Osteoblast (primary cell): ENCODE measurements at places on chromosomes 5 and 9.

GRCh38 chr5:1409381-1410110, 35.7 kb downstream of the SLC6A3 start:
- DNase-seq, result peak; percentile 95

DNA sequence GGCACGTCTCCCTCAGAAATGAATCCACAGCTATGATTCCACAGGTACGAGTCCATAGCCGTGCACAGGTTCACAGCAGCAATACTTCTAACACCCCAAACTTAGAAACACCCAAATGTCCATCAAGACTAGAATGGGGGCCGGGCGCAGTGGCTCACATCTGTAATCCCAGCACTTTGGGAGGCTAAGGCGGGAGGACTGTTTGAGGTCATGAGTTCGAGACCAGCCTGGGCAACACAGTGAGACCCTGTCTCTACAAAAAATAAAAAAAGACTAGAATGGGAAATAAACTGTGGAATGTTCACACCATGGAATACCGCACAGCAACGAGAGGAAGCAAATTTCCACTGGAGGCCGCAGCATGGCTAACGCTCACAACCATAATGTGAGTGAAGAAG, 4.3 kb upstream of the DOLPP1 start:
- DNase-seq, result peak; percentile 25

- DNase-seq, result no peak
These were observed 209.0 kb downstream of the TTLL11 start for GRCh38 chr9:121884057-121884541.

GRCh38 chr5:36369219-36369690, 67.6 kb upstream of the RANBP3L start:
- DNase-seq, result no peak

GRCh38 chr5:56457887-56458812, 225.0 kb upstream of the ANKRD55 start:
- DNase-seq, result no peak

DNA sequence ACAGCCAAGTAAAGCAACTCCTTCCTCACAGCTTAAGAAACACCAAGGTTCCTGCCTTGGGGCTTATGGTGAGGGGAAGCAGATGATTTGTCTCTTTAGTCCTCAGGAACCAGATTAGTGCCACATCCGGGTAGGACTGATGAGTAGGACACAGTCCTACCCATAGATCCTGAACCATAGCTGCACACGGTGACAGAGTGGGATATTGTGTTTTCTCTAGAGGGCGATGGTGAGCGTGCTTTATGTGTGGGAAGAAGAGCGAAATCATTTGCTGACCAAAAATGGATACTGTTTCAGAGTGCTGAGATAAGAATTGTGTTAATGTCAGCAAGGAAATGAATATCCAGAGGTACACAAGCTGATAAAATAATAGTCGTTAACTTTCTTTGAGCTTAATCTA, 209.0 kb upstream of the FBXL7 start:
- no peak for DNase-seq

GRCh38 chr5:149278451-149279210, 7.0 kb downstream of the AFAP1L1 start:
- DNase-seq, result no peak

- peak; percentile 98 for DNase-seq
These were observed at the start of gene MCC for GRCh38 chr5:113487781-113488644. Gene MCC, minus strand, starts transcription at chr5:113488453.

DNA sequence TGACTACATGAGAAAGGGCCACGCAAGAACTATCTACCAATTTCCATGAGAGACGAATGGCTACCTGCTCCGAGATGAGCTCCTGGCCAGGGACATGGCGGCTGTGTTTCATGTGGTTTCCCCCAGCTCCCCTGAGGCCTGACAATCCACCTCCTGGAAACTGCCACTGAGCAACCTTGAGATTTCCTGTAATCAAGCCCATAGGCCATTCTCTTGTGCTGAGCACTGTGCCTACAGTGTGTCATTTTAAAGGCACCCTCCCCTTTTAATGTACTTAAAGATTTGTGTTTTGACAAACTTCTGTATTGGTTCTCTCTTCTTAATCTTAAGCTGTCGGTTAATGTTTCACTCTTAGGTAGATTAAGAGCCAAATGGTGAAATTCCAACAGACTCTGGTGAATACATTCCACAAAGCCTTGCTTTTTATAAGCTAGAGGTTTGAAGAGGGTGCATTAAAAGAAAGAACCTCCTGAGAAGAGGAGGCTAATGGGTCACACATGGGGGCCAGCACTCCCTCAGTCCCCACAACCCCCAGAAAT, 72.3 kb downstream of the SECISBP2 start:
- DNase-seq, result peak; percentile 79

DNA sequence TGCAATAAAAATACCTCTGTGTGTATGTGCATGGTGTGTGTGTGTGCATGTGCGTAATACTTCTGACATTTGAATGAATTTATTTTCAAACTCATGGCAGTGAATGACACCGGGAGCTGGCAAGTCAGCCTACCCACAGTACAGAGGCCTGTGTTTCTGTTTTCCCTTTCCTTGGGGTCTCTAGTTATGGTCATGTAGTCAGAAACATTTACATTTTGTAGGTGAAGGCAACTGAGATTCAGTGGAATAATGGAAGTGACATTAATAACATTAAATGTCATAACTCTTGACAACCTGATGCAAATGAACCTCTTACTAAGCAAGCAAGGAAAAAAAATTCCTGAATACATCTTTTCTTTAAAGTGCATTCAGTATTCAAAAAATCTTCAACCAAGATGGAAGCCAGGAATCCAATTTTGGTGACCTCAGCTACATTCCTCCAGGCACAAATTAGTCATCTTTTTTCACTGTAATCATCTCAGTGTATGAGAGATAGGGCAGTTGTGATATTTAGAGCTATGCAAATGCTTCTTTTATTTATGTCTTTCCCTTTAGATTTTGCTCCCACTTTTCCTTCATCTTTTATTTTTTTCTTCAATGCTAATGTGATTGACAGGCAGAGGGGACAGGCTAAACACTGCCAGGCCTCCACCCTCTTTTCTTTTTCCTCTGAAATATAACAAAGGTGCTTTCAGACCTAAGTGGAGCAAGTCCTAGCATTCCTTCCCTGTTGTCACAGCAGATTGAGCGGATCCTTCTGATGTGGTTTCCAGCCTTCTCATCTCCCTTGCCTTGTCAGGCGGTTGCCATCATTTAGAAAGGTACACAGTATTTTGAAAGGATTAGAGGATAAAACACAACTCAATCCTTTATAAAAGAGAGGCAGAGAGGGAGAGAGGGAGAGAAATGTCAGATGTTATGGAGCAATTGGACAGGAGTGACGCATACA, 569.8 kb upstream of the ADAMTS16 start:
- no peak for DNase-seq

GRCh38 chr5:154311362-154311761, 120.8 kb downstream of the GALNT10 start:
- no peak for DNase-seq

DNA sequence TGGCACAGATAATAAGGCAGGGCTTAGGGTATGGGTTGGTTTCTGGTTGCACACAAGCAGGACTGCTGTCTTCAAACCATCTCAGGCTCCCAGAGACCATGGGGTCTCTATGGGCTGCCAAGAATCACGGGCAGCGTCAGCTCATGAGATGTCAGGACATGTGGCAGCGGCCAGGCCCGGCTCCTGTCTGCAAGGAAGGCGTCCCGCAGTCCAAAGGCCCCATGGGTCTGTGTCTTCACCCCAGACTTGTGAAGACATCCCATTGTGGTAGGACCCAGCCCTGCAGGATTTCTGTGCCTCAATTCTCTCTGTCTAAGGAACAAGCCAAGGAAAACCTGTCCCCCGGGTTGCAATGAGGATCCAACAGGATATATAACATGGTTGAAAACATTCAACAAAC, 32.6 kb downstream of the IPPK start:
- DNase-seq, result no peak

- DNase-seq, result no peak
These were observed 229.4 kb downstream of the DMAC1 start for GRCh38 chr9:7570107-7570720.

DNA sequence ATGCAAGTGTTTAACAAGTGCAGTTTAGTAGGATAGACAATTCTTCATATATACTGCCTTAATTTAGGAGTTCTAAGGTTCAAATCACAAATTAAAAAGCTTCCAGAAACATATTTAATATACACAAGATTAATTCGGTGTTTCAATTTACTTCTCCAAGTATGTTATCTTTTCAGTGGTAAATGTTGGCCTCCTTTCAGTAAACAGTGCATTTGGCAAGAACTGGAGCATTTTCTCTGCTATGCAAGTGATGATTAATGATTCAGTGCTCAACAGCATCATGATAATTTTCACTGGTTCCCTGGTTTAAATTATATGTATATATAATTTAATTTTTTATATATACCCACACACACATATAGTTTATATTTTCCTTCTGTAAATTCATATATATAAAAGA, 541.7 kb downstream of the EFNA5 start:
- no peak for DNase-seq

DNA sequence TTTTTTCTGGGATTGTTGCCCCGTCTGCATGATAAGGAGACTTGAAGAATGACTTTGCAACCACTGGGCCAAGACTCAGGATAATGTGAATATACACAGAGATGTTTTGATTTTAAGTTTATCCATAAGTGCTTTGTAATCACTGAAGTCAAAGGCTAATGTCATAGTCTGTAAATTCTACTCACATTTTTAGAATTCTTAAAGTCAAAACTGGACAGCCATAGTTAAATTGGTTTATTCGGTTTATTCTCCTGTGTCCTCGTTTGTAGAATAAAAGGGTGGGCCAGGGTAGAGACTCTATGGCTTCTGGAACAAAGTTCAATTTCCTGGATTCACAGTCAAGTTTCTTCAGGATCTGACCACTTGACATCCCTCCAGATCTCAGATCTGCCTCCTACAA, 327.7 kb upstream of the TNC start:
- DNase-seq, result no peak

- peak; percentile 57 for DNase-seq
These were observed 44.8 kb downstream of the PLCXD3 start for GRCh38 chr5:41465493-41466171.

DNA sequence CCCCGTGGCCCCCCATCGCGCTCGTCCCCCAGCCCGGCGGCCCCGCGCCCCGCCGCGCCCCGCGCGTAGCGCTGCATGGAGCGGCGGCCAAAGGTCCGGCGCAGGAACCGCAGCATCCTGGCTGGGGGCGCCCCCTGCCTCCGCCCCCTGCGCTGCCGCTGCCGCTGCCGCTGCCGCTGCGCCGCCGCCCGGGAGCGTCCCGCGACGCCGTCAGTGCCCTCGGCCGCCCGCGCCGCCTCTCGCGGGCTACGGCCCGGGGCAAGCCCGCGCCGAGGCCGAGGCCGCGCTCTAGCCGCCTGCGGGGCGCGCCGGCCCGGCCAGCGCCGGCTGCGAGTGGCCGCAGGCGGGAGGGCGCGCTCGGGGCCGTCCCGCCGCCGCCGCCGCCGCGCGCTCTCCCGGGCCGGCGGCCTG, 523 bp downstream of the EPB41L4B start:
- peak; percentile 87 for DNase-seq

DNA sequence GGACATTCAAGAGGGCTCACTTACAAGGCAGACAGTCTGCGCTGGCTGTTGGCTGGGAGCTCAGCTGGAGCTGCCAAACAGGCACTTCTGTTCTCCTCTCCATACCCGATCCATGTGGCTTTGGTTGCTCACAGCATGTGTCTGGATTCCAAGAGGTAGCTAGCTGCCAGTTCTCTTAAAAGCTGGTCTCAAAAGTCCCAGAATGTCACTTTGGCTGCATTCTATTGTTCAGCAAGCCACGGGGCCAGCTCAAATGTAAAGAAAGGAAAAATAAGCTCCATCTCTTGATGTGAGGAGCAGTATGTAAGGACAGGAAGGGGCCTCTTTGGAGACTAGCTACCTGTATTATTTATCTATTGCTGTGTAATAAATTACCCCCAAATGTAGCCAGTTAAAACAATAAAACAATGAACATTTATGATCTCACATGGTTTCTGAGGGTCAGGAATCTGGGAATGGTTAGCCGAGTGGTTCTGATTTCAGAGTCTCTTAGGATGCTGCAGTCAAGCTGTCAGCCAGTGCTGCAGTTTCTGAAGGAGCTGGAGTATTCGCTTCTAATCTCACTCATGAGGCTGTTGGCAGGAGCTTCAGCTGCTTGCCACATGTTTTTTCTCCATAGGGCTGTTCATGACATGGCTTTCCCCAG, 112.7 kb upstream of the CLINT1 start:
- peak; percentile 22 for DNase-seq

- no peak for DNase-seq
These were observed 55.9 kb downstream of the C6 start for GRCh38 chr5:41157272-41157894.

- DNase-seq, result no peak
These were observed 28.1 kb downstream of the ACSL6 start for GRCh38 chr5:131983244-131983771.

GRCh38 chr5:61632064-61632463, 300.0 kb downstream of the ZSWIM6 start:
- no peak for DNase-seq

DNA sequence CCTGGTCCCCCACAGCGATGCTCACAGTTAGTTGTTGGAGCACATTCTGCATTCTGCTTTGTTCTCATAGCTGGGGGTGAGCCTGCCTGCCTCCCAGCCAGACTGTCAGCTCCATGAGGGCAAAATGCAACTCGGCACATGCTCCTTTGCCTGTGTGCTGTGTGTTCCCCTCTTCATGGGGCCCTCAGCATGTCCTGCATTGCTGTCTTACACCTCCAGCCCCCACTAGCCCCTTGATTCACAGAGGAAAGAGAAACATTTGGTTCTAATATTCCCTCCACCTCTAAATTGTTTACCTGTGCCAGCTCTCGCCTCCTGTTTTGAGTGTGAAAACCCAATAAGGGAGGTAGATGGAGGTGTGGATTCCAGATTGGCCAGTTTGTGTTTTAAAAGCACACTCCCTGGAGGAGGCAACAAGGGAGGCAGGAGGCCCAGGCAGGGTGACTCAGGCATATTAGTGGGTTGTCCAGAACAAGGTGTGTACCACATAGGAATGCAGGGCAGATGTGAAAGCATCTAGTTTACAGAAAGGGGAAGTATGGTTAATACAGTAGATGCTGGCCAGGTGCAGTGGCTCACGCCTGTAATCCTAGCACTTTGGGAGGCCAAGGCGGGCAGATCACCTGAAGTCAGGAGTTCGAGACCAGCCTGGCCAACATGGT, 224.6 kb downstream of the AGTPBP1 start:
- no peak for DNase-seq

DNA sequence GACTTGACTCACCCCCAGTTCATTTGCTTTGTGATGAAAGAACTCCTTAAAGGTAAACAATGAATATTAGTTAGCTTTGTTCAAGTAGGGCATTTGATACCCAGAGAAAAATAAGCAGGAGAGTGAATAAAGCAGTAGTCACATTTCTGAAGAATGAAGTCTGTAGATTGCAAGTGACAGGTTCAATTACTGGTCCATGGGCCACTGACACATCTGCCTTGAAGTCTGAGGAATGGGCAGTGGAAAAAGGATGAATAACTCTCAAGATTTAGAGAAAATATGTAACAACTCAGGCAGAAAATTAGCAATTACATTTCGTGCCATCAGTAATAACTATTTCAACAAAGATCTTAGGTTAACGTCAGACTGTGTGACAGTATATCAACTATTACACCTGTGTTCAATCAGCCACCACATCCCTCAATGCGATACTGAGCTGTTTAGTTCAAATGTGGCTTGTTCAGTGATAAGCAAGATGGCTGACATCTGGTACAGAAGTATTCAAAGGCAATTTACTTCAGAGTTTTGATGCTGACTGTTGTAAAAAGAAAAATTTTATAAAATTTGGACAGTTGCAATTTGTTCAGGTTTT, 1890.7 kb upstream of the NUDT12 start:
- DNase-seq, result no peak
